ENCODE measurements at places on chromosomes 1 and 21.

GRCh38 chr1:109523706-109524105 lies 14.2 kb upstream of the AMIGO1 start:
- DNase-seq: peak; percentile 78

- DNase-seq: no peak
Measured at GRCh38 chr1:81714636-81715035, 86.1 kb upstream of the ADGRL2 start.

DNA sequence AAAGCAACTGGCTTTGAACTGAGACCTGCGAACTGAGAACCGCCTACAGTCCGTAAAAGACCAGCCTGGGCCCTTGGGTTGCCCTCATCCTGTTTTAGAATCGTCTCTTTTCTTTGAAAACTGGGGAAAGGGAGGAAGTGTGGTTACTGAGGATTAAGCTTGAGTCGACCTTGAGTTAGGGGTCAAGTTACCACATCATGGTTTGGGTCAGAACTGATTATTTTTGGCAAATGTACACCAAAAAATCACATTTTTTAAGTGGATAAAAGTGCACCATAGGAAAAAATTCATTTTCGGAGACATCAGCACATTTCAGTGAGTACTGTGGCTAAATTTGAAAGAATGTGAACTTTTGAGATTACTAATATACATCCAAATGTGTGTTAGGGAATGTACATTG lies 76.9 kb upstream of the KAZN start:
- DNase-seq: no peak

GRCh38 chr21:43884012-43884860 lies 19.2 kb downstream of the AGPAT3 start:
- no peak for DNase-seq

DNA sequence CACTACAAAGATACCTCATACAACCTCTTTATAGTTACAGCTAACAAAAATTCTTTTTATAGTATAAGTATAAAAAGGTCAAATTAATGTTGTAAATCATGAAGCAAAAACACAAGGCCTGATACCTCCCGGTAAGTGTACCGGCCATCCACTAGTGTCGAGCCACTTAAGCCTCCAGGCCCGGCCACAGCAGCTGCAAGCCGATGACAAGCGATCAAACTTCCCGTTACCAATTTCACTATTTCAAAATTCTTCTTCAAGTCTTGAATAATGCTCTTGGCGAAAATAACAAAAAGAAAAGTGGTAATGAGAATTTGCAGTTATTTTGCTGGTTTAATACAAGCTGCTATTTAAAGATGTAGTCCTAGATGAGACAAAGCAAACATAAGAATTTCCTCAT lies 67.6 kb downstream of the USP24 start:
- DNase-seq: no peak

- no peak for DNase-seq
Measured at GRCh38 chr1:44829506-44830384, 13.3 kb downstream of the PTCH2 start.

DNA sequence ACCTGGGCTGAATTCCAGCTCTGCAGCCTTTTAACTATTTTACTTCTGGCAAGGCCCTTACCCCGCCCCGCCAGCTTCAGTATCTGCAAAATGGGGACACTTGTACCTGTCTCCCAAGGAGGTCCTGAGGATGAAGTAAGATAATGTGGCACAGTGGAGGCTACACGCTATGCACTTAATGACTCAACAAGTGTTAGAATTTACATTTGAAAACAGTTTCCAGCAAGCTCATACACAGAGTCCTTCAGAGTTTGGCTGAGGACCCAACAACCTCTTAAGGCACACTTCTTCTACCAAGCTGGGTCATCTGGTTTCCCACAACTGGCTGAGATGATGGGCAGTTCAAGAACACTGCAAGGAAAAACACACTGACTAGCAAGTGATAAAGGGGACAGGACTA lies 30.2 kb upstream of the SLC22A15 start:
- no peak for DNase-seq

- DNase-seq: no peak
Measured at GRCh38 chr21:45618846-45619485, 24.6 kb upstream of the PCBP3 start.

Measured in cerebellum (tissue), 4 donors.